Activated T-cell treated with anti-CD3 and anti-CD28 coated beads, Interleukin-2, amount 50 U/mL, for 4 hours (primary cell): ENCODE measurements at places on chromosomes 13 and 19.
A peak's percentile ranks its signal among the peaks of the same experiment; 100 is the strongest.

DNA sequence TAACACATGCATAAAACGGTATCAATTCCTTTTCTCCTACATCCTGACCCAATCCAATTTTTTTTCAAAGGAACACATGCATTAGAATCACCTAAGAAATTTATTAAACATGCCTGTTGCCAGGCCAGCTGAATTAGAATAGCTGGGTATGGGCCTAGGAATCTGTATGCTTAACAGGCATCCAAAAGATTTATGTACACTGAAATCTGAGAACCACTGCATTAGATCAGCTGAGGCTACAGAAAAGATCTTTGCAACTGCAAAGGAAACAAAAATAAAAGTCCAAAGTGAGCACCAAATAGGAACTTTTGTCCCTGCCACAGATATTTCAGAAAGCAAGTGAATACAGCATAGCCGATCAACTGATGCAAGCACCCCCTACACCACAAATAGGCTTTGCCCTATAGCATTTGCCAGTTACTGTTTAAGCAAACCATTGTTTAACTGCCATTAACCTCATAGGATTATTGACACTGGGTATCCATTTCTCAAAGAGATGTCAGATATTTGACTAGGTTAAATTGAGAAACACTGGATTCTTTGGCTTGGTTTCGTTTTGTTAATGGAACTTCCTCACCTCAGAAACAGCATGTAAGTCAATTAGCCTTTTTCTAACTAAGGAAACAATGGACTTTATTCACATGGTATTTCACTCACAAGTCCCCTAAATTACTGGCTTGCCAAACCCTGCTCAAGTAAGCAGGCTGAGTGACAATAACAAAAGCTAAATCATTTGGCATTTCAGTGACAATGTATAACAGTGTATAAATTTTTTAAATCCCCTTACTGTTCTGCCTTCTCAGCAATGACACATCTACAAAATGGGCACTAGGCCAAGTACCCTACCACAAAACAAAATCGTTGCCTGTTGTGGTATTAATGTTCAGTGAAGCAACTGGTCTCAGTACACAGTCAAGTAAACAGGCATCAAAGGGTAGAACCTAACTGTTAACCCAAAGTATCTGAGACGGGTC is 67.8 kb downstream of the SUCLA2 start:
- no peak for DNase-seq

DNA sequence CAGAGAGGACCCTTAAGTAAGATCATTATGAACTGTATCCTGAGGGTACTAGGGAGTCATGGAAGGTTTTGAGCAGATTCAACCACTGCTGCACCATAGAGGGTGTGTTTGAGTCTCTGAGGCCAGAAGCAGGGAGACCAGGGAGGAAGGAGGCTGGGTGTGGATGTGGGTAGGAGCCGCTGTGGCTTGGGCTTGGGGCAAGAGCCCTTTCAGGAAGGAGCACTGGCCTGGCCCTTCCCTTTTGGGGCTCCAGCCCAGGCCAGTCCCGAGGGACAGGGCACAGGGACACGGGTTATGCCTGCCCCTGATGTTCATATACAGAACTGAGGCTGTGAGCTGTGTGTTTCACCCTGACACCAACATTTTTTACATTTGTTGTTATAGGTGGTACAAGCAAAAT is 7.2 kb downstream of the CIC start:
- DNase-seq = no peak

DNA sequence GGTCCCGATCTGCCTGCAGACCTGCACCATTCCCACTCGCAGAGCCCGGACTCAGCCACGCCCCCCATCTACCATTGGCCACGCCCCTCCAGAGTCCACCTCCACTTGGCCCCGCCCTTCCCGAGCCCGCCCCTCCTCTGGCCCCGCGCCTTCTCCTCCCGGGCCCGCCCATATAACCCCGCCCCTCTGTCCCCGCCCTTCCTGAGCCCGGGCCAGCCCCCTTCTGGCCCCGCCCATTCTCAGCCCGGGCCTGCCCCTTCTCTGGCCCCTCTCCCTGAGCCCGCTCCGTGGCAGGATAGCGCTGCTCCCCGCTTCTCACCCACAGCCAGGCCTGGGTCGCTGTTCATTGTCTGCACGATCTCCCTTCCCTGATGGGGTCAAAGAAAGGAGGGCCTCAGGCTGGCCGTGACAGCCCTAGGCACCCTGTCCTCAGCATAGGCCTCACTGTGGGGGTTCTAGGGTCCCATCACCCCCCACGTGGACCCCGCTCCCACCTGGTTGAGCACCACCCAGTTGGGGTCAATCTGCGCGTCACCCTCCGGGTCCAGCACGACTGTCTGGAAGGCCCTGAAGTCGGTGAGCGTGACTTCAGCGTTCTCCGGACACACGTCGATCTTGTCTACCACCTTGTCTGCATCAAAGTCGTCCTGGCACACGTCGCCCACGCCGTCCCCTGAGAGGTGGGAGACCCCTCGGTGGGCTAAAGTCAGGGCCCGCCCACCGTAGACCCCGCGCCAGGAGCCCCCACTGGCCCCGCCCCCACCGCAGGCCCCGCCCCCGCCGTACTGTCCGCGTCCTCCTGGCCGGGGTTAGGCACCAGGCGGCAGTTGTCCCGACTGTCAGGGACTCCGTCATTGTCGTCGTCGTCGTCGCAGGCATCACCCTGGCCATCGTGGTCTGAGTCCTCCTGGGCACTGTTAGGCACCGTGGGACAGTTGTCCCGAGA is 5.7 kb downstream of the COMP start:
- peak; percentile 55 for DNase-seq

GRCh38 chr13:98239162-98240076 is 62.4 kb upstream of the RNF113B start:
- no peak for DNase-seq
